ENCODE measurements at places on chromosomes 7 and 10.

- no peak for DNase-seq
Observed at GRCh38 chr10:67553254-67553653, 142.7 kb downstream of the CTNNA3 start.

DNA sequence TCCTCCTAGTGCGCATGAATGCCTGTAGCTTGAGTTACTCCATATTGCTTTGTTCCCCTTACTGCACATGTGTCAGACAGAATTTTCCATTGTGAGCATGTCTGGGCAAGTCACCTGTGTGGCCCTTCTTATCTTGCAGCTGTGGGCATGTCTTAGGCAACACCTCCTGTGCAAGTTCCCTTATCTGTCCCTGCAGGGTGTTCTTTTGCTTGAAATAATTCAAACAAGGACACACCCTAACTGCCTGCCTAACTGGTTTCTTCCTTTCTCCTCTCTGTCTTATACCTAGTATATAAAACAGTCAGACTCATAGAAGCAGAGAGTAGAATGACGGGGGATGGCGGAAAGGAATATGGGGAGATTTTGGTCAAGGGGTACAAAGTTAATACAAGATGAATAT, 421.1 kb upstream of the SORCS1 start:
- no peak for DNase-seq

GRCh38 chr7:19089797-19090196, 27.6 kb downstream of the TWIST1 start:
- DNase-seq = no peak

DNA sequence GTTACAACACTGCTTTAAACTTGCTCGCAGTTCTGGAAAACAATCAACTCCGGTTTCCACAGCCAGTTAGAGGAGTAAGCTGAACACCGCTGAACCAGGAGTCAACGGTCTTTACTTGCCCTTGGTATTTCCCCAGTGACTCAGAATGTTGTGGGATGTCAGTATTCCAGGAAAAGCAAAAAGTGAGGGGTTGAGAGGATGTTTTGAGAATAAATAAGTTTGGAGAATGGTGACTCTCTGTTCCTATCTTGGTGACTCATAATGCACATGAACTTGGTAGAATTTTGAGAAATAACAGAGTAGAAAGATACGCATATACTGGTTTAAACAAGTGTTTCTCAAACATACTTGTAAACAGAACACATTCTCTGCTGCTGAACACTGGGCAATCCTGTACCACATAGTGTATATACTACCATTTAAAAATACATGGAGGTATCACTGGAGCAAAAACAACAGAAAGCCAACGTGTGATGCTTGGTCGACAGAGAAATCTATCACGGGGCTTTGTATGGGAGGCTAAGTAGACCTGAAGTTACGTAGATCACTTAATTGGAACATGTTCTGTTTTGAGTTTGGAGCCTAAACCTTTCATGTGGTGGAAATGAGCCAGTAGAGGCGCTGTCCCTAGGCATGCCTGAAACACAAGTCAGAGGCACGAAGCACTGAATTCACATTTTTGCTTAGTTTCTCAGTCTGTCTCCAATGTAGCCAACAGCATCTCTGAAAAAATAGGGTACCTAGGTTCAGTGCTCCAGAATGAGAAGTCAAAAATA, 534.3 kb downstream of the PARD3 start:
- no peak for DNase-seq

GRCh38 chr7:50983850-50984249, 201.2 kb upstream of the GRB10 start:
- DNase-seq = no peak

- no peak for DNase-seq
Observed at GRCh38 chr10:96482815-96483588, 30.7 kb downstream of the TLL2 start.

DNA sequence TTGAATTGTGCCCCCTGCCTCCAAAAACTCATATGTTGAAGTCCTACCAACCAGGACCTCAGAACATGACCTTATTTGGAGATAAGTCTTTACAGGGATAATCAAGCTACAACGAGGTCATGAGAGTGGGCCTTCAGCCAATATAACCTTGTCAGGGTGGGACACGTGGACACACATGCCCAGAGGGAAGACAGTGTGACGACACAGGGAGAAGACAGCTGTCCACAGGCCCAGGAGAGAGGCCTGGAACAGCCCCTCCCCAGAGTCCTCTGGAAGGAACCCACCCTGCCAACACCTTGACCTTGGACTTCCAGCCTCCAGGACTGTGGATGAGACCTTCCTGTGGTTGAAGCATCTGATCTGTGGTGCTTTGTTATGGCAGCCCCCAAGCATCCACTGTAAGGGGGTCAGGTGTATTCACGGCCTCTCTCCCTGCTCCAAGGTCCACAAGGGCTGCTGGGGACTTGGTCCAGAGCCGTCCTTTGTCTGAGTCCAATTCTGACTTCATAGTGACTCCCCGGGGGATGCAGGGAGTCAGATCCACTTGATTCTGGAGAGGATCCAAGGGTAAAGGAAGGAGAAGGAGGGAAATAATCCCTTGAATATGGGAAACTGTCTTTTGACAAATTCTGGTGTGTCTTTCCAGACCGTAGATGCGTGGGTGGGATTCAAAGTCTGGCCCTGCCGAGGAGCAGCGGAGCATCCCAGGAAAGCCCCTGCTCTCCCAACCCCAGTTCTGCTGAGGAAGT, 7.0 kb downstream of the CALML3 start:
- DNase-seq = no peak

DNA sequence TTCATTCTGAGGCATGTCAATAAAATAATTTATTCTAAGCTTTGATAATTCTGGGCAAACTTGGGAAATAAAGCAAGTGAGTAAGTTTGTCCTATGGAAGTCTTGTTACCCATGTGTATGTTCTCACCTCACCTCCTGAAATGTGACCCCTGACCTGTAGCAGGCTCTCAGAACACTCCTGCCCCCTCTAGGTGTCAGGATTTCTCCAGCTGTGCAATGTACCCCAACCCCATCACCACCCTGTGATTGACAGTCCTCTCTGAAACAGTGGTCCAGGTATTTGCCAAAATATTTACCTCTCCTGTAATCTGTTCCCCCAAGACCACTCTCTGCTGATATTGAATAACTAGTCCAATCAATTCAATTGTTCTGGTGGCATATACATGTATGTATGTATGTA, 122.6 kb upstream of the PTER start:
- no peak for DNase-seq

- DNase-seq = no peak
Observed at GRCh38 chr10:99850021-99850766, 67.8 kb downstream of the ABCC2 start.

DNA sequence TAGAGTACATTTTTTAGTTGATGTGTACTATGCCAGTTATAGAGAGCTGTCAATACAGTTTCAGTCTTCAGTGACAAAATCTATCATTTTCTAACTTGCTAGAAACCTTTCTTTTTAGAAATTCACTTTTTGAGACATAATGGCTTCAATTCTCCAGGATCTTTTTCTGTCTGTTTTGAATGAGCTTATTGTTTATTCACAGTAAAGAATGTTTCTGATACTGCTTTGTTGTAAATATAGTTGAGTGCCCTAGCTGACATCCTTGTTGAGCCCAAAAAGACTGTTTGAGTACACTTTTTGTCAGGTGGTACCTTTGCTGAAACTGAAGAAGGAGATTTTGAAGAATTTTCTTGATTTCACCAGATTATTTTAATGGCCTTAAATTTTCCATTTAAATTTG, 139.9 kb downstream of the PPP1R9A start:
- DNase-seq = no peak

- no peak for DNase-seq
Observed at GRCh38 chr7:50303335-50304128, 984 bp upstream of the IKZF1 start.

GRCh38 chr10:133124357-133125211, 35.4 kb upstream of the KNDC1 start:
- DNase-seq = no peak

GRCh38 chr7:89757910-89758309, 396.4 kb upstream of the STEAP1 start:
- no peak for DNase-seq

DNA sequence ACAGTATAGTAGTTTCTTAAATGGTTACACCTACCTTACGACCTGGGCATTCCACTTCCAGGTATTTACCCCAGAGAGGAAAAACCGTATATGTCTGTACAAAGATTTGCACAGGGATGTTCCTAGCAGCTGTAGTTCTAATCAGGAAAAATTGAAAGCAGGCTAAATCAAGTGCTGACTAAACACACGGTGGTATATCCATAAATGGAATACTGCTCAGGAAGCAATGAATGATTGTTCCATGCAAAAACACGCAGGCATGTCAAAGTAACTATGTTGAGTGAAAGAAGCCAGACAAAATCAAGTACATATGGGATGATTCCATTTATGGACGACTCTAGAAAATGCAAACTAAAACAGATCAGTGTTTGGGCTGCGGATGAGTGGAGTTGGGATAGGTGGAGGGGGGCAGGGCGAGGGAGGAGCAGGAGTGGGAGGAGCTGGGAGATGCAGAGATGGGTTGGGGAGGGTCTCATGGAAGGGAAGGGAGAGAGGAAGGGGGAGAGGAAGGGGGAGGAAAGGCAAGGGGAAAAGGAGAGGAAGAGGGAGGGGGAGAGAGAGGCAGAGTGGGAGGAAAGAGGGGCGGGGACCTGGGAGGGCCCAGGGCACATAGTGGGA, 484 bp upstream of the MSRB2 start:
- DNase-seq = no peak

- DNase-seq = no peak
Observed at GRCh38 chr7:24916463-24917040, 63.4 kb downstream of the OSBPL3 start.

- no peak for DNase-seq
Observed at GRCh38 chr10:130463876-130464364, 327.7 kb downstream of the GLRX3 start.

DNA sequence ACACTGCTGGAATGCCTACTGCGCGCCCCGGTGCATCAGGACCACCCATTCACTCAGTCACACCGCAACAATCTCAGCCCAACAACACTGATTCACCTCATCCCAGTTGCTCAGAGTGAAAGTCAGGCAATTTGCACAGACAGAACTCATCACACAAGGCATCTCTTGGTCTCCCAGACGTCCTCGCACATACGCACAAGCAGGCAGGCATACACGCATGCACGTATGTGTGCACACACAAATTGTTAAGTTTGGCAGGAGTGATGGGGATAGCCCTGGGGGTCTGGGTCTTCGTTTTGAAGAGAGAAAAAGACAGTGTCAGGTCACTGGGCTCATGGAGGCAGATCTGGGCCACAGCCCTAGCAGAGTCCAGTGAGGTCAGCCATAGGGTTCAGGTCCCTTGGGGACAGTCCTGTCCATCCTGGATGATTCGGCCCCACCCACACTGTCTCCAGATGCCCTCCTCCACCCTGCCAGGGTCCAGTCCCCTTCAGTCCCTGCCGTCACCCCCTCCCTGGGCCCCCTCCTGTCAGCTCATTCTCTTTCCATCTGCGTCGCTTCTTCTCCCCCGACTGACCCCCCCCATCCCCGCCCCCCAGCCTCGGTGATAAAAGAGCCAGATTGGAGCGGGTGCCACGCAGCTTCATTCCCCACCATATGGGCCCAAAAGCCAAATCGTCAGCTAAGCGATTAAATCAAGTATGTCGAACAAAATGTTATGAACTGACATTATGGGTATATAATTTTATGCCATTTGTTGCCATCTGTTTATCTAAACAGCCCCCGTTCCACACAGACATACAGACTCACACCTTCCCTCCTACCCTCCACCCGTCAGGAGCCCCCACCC, 48.5 kb upstream of the SLF2 start:
- no peak for DNase-seq

DNA sequence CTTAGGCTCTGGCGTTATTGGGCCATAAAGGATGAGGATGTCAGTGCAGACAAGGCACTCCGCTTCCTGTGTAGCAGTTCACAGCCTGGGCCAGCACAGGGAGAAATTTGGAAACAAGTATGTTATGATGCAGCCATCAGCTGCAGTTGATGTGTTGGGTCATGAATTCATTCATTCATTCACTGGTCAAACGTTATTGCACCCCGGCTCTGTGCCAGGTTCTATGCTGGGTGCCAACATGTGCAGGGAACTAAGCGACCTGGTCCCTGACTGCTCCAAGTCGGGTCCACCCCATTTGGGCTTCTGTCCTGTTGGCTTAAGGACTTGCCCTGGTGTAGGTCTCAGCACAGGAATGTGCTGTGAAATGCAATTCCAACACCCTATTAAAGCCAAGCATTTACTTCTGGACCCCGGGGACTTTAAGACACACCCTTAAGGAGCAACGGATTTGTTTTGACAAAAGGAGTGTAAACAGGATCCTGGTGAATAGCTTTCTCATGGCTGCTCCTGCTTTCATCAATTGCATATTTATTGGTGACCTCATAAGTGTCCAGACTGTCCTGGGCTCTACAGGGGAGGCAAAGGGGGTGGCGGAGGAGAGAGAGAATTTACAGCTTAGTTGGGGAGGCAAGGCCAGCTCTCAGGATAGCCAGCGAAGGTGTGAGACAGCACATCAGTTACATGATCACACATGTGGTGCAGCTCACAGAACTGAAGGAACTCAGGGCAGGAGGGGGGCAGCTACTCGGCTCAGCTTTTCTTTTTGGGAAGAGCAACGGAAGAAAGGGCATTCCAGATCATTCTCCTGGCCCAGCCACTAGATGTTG, 158.6 kb downstream of the GRK5 start:
- no peak for DNase-seq

GRCh38 chr10:5168897-5169420, 16.0 kb downstream of the AKR1C8 start:
- DNase-seq = no peak

GRCh38 chr7:12647364-12648219, 39.8 kb upstream of the ARL4A start:
- no peak for DNase-seq

DNA sequence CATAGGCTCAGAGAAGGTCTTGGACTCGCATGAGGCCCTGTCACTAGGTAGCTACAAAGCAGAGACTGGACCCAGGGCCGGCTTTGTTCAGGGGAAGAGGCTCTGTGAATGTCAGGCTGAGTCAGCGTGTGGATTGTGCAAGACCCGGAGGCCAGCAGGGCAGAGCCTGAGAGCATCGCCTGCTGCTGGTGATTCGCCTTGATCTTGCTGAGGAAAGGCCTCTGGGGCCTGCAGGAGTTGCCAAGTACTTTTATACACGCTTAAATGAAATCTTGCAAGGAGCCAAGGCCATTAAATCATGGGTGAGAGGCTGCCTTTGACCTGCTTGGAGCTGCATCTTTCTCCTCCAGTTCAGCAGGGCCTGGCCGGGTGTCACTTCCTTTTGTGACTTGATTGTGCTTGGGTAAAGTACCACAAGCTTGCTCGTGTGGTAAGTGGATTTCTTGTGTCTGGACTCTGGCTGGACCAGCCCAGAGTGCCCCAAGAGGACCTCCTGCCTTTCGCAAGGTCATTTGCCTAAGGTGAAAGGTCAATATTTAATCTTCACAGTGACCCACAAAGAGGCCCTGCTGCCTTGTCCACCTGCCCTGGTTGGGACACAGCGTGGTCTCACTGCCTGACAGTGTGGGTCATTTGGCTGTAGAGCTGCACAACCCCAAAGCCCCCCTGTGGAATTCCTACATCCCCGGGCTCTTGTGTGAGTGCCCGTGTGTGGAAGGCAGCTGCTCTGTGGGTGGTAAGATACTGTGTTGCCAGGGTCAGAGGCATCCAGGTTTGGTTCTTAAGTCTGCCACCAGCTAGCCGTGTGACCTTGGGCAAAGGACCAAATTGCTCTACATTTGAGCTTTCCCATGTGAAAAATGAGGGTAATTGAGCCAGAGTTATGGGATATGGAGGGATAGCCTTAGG, 38.6 kb upstream of the SH2D4B start:
- DNase-seq = peak; percentile 37

- no peak for DNase-seq
Observed at GRCh38 chr10:85611746-85612377, 754.7 kb downstream of the GRID1 start.

- DNase-seq = no peak
Observed at GRCh38 chr7:131412031-131412430, 84.4 kb downstream of the MKLN1 start.

Data from activated T-cell treated with anti-CD3 and anti-CD28 coated beads for 4 hours (primary cell).